ENCODE measurements at places on chromosomes 6 and 20.

GRCh38 chr20:6685626-6686025, 81.9 kb upstream of the BMP2 start:
- no peak overlapping the region for H3K4me3 ChIP-seq
- no peak overlapping the region for H3K27ac ChIP-seq
- no peaks in the 10 kb centered on the region for H3K36me3 ChIP-seq
- DNase-seq: no peak
- no peaks in the 10 kb centered on the region for H3K27me3 ChIP-seq

DNA sequence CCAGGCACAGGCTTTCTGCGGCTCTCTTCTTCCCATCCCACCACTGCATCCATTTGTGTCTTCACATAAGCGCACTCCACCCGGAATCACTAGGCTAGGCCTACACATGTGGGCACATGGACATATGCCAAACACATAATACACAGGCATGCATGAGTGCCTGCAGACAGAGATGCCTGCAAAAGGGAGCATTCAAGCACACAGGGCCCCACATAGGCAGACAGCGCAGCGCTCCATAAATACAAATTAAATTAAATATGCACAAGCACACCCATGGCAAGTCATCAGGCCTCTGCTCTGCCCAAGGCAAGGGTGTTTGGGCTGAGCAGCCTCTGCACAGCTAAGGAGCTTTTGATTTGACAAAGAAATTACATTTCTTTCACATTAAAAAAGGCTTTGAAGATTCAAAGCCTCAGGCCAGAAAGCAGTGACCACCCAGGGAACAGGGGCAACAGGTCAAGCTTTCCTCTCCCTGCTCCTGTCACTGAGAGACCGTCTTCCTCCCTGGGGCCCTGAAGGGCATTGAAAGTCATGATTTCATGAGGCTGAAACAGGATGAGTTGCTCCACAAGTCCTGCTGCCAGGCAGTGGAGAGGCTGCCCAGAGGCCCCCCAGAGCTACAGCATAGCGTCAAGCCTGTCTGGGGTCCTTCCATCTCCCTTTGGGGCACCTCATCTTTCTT, 134.2 kb upstream of the LRFN2 start:
- no peak overlapping the region for H3K4me3 ChIP-seq
- H3K27ac ChIP-seq: no peak overlapping the region
- no peaks in the 10 kb centered on the region for H3K36me3 ChIP-seq
- peaks cover 2% of the 10 kb centered on the region for H3K27me3 ChIP-seq

DNA sequence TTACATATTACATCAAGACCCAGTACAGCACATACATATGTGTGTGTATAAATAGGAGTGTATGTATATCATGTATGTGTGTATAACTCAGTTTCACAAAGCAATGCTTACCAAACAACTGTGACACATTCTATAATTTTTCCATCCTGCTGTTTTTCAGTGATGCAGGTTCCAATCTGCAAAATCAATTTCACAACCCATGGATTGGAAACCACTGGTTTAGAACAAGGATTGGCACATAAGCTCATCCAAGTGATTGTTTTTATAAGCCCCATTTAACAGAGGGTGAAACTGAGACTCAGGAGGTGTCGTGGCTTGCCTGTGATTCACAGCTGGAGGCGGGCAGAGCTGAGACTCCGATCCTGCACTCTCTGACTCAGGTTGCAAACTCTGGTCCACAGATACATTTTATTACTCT, 158.2 kb downstream of the ZMYND8 start:
- H3K27ac ChIP-seq: no peak overlapping the region
- H3K36me3 ChIP-seq: no peaks in the 10 kb centered on the region
- no peak overlapping the region for H3K4me3 ChIP-seq
- DNase-seq: no peak

DNA sequence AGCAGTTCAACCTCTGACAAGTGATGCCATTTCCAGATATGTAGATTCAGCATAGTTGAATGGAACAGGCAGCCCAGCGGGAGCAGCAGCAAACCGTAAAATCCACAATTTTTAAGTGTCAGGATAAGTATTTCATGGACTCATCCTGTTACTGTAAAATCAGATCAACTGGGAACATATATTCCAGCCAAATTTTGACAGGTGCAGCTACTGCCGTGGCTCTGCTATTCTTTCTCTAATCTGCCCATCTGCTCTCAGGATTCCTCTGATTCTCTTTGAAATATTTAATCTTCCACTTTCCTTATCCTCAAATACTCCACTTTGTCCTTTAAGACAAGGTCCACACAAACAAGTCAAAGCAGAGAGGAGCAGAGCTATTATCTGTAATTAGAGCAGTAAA, 245.4 kb upstream of the ASCC3 start:
- H3K4me1 ChIP-seq: no peaks in the 10 kb centered on the region
- DNase-seq: no peak
- H3K36me3 ChIP-seq: no peaks in the 10 kb centered on the region
- H3K4me3 ChIP-seq: no peak overlapping the region

- 0 out of 3 replicates have a peak, but pooled peaks cover 5% of the 10 kb centered on the region for H3K27me3 ChIP-seq
- H3K36me3 ChIP-seq: no peaks in the 10 kb centered on the region
- no peak overlapping the region for H3K27ac ChIP-seq
- no peak overlapping the region for H3K4me3 ChIP-seq
- H3K4me1 ChIP-seq: peaks cover 16% of the 10 kb centered on the region
These were observed 33.3 kb downstream of the GSTA3 start for GRCh38 chr6:52876056-52876787.

GRCh38 chr6:141484711-141485110, 648.0 kb upstream of the GJE1 start:
- DNase-seq: peak; percentile 12
- no peaks in the 10 kb centered on the region for H3K27me3 ChIP-seq
- H3K4me3 ChIP-seq: no peak overlapping the region

DNA sequence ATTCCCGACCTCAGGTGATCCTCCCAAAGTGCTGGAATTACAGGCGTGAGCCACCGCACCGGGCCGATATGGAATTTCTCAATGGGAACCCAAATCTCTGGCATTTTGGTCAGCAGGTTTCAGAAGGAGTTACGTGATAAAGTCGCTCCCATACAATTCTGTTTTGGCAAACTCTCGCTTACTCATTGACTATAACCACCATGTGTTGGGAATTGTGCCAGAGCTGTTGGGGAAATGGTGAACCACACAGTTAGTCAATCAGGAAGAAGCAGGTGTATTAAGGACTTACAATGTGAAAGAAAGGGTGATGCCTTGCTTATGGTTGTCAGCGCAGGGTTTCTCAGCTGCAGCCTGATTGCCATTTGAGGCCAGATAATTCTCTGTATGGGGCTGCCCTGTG, 410.5 kb downstream of the QKI start:
- H3K4me3 ChIP-seq: no peak overlapping the region
- no peak overlapping the region for H3K27ac ChIP-seq
- no peak for DNase-seq
- H3K27me3 ChIP-seq: peaks cover 60% of the 10 kb centered on the region

- no peaks in the 10 kb centered on the region for H3K36me3 ChIP-seq
- no peak for DNase-seq
- no peaks in the 10 kb centered on the region for H3K27me3 ChIP-seq
- no peaks in the 10 kb centered on the region for H3K4me1 ChIP-seq
These were observed 29.9 kb upstream of the BACH2 start for GRCh38 chr6:90326404-90327057.

Data from HepG2 (cell line).